ENCODE measurements at places on chromosomes 2 and 18. TPM values are rescaled to one million over a fixed set of nuclear protein-coding genes. Genes with fewer than 3 reads are reported as not detected.

Gene FSHR
- not detected for polyA plus RNA-seq

GRCh38 chr2:110702514-110703380 is 24.9 kb upstream of the BUB1 start:
- H3K4me1 ChIP-seq, result no peaks in the 10 kb centered on the region
- H3K27ac ChIP-seq, result no peak overlapping the region
- no peak overlapping the region for H3K4me3 ChIP-seq
- peaks cover 2% of the 10 kb centered on the region for H3K27me3 ChIP-seq

Gene CAMKMT
- 7.5 TPM for polyA plus RNA-seq

- H3K36me3 ChIP-seq, result no peaks in the 10 kb centered on the region
- H3K27ac ChIP-seq, result no peak overlapping the region
- no peak overlapping the region for H3K4me3 ChIP-seq
- no peaks in the 10 kb centered on the region for H3K27me3 ChIP-seq
Measured at GRCh38 chr2:232892221-232892620, 22.2 kb downstream of the SNORC start.

GRCh38 chr18:57581301-57581934 is 5.1 kb downstream of the FECH start:
- no peak overlapping the region for H3K4me3 ChIP-seq
- DNase-seq, result peak; percentile 10
- no peaks in the 10 kb centered on the region for H3K27me3 ChIP-seq
- H3K36me3 ChIP-seq, result no peaks in the 10 kb centered on the region

Gene ZAP70
- 2.5 TPM for polyA plus RNA-seq

- no peaks in the 10 kb centered on the region for H3K36me3 ChIP-seq
- H3K4me1 ChIP-seq, result no peaks in the 10 kb centered on the region
- no peaks in the 10 kb centered on the region for H3K27me3 ChIP-seq
- H3K4me3 ChIP-seq, result no peak overlapping the region
- no peak for DNase-seq
Measured at GRCh38 chr2:176446718-176447414, 177.6 kb downstream of the MTX2 start.

Gene NEU4
- 3.3 TPM for polyA plus RNA-seq

- no peaks in the 10 kb centered on the region for H3K36me3 ChIP-seq
- H3K27me3 ChIP-seq, result no peaks in the 10 kb centered on the region
- H3K4me1 ChIP-seq, result no peaks in the 10 kb centered on the region
- no peak for DNase-seq
- H3K27ac ChIP-seq, result no peak overlapping the region
Measured at GRCh38 chr18:36653141-36653869, 175.5 kb downstream of the TPGS2 start.

Gene GALNT1
- polyA plus RNA-seq, result 178 TPM

GRCh38 chr2:20236496-20236895 is 11.6 kb upstream of the SDC1 start:
- no peaks in the 10 kb centered on the region for H3K4me1 ChIP-seq
- no peaks in the 10 kb centered on the region for H3K36me3 ChIP-seq
- no peaks in the 10 kb centered on the region for H3K27me3 ChIP-seq

- H3K27me3 ChIP-seq, result no peaks in the 10 kb centered on the region
- H3K4me1 ChIP-seq, result peaks cover 8% of the 10 kb centered on the region
- H3K4me3 ChIP-seq, result no peak overlapping the region
- no peak for DNase-seq
- peaks cover 2% of the 10 kb centered on the region for H3K36me3 ChIP-seq
Measured at GRCh38 chr2:98460573-98461497, 16.2 kb downstream of the INPP4A start.

Gene CXXC1
- 72.1 TPM for polyA plus RNA-seq
